ENCODE measurements at places on chromosomes 6 and 20. TPM values are rescaled to one million over a fixed set of nuclear protein-coding genes. Genes with fewer than 3 reads are reported as not detected.

DNA sequence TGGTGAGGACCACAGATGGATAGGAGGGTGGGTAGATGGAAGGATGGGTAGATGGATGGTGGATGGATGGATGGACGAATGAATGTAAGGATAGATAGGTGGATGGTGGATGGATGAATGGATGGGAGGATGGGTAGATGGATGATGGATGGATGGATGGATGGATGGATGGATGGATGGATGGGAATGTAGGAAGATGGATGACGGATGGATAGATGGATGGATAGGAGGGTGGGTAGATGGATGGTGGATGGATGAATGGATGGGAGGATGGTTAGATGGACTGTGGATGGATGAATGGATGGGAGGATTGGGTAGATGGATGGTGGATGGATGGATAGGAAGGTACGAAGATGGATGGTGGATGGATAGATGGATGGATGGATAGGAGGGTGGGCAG, 51.1 kb downstream of the BPIFB1 start:
- H3K27me3 ChIP-seq: peaks cover 17% of the 10 kb centered on the region
- no peaks in the 10 kb centered on the region for H3K36me3 ChIP-seq
- H3K4me1 ChIP-seq: no peaks in the 10 kb centered on the region
- H3K4me3 ChIP-seq: no peak overlapping the region

DNA sequence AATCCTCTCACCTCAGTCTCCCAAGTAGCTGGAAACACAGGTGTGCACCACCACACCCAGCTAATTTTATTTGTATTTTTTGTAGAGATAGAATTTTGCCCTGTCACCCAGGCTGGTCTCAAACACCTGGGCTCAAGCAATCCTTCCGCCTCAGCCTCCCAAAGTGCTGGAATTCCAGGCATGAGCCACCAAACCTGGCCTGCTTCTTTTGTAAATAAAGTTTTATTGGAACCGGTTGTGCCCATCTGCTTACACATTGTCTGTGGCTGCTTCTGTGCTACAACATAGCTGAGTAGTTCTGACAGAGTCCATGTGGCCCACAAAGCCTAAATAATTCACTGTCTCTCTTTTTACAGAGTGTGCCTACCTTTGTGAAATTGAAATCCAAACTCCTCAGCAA, 109.7 kb upstream of the NRSN1 start:
- DNase-seq: no peak
- no peak overlapping the region for H3K4me3 ChIP-seq
- H3K4me1 ChIP-seq: no peaks in the 10 kb centered on the region
- H3K36me3 ChIP-seq: no peaks in the 10 kb centered on the region
- H3K27me3 ChIP-seq: no peaks in the 10 kb centered on the region
- H3K27ac ChIP-seq: no peak overlapping the region

SSTR4 gene
- not detected for total RNA-seq

- no peaks in the 10 kb centered on the region for H3K27me3 ChIP-seq
- no peak overlapping the region for H3K4me3 ChIP-seq
- H3K27ac ChIP-seq: no peak overlapping the region
- no peak for DNase-seq
- H3K36me3 ChIP-seq: peaks cover 8% of the 10 kb centered on the region
Observed at GRCh38 chr6:157029980-157030690, 253.0 kb downstream of the ARID1B start.

DNA sequence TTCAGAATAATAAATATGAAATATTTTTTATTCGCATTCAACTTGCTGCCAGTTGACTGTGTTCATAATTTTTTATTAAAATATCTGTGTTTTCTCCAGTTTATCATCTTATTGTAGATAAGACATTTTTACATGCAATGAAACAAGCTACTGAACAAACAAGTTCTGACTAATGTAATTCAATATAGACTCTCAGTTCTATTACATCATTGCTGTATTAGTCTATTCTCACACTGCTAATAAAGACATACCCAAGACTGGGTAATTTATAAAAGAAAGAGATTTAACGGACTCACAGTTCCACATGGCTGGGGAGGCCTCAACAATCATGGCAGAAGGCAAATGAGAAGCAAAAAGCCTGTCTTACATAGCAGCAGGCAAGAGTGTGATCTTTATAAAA, 1357.7 kb upstream of the CITED2 start:
- H3K4me3 ChIP-seq: no peak overlapping the region
- H3K27me3 ChIP-seq: no peaks in the 10 kb centered on the region
- no peak for DNase-seq
- H3K27ac ChIP-seq: peak overlapping the region; percentile 73
- no peaks in the 10 kb centered on the region for H3K36me3 ChIP-seq
- peaks cover 42% of the 10 kb centered on the region for H3K4me1 ChIP-seq

HLA-DMB gene
- total RNA-seq: not detected

- peaks cover 32% of the 10 kb centered on the region for H3K36me3 ChIP-seq
- H3K27me3 ChIP-seq: no peaks in the 10 kb centered on the region
- no peak overlapping the region for H3K4me3 ChIP-seq
- H3K4me1 ChIP-seq: peaks cover 3% of the 10 kb centered on the region
- no peak for DNase-seq
- H3K27ac ChIP-seq: no peak overlapping the region
Observed at GRCh38 chr20:35909176-35909575, 45.1 kb downstream of the SCAND1 start.

GRCh38 chr6:9983168-9983567, 431.7 kb downstream of the TFAP2A start:
- H3K4me3 ChIP-seq: no peak overlapping the region
- no peak overlapping the region for H3K27ac ChIP-seq
- H3K36me3 ChIP-seq: no peaks in the 10 kb centered on the region
- H3K27me3 ChIP-seq: peaks cover 3% of the 10 kb centered on the region
- H3K4me1 ChIP-seq: no peaks in the 10 kb centered on the region
- no peak for DNase-seq

NFATC2 gene
- total RNA-seq: 0.89 TPM

BACH2 gene
- total RNA-seq: 2.6 TPM

RAET1L gene
- total RNA-seq: not detected

GRCh38 chr20:9616833-9617461, 102.6 kb downstream of the LAMP5 start:
- H3K27me3 ChIP-seq: peaks cover 27% of the 10 kb centered on the region
- no peak overlapping the region for H3K27ac ChIP-seq
- H3K4me1 ChIP-seq: peaks cover 4% of the 10 kb centered on the region
- H3K36me3 ChIP-seq: no peaks in the 10 kb centered on the region
- no peak overlapping the region for H3K4me3 ChIP-seq
- DNase-seq: no peak

MEP1A gene
- not detected for total RNA-seq

GRCh38 chr20:41224281-41224680, 86.9 kb downstream of the PLCG1 start:
- no peaks in the 10 kb centered on the region for H3K27me3 ChIP-seq
- peaks cover 30% of the 10 kb centered on the region for H3K4me1 ChIP-seq
- DNase-seq: no peak
- peaks cover 8% of the 10 kb centered on the region for H3K36me3 ChIP-seq
- H3K4me3 ChIP-seq: no peak overlapping the region

DNA sequence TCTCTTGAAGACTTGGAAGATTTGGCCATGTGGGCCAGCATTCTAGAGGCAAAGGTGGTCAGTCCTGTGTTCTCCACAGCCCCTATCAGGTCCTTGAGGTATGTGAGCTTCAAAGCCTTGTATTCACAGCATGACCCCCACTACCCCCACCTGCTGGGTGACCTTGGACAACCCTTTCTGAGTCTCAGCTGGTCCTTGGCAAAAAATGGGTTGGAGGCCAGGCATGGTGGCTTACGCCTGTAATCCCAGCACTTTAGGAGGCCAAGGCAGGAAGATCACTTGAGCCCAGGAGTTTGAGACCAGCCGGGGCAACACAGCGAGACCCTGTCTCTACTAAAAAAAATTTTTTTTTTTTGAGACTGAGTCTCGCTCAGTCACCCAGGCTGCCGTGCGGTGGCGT, 42.6 kb downstream of the UBE2V1 start:
- no peaks in the 10 kb centered on the region for H3K27me3 ChIP-seq
- H3K4me1 ChIP-seq: peaks cover 31% of the 10 kb centered on the region
- no peaks in the 10 kb centered on the region for H3K36me3 ChIP-seq
- H3K27ac ChIP-seq: no peak overlapping the region
- no peak for DNase-seq

- peaks cover 4% of the 10 kb centered on the region for H3K36me3 ChIP-seq
- no peaks in the 10 kb centered on the region for H3K27me3 ChIP-seq
- no peak for DNase-seq
- H3K4me1 ChIP-seq: no peaks in the 10 kb centered on the region
Observed at GRCh38 chr6:54503144-54503543, 194.9 kb downstream of the TINAG start.

- H3K4me3 ChIP-seq: no peak overlapping the region
- DNase-seq: no peak
- peak overlapping the region; percentile 91 for H3K27ac ChIP-seq
- H3K4me1 ChIP-seq: peaks cover 63% of the 10 kb centered on the region
Observed at GRCh38 chr6:157755746-157756411, 67.2 kb upstream of the SNX9 start.

DNA sequence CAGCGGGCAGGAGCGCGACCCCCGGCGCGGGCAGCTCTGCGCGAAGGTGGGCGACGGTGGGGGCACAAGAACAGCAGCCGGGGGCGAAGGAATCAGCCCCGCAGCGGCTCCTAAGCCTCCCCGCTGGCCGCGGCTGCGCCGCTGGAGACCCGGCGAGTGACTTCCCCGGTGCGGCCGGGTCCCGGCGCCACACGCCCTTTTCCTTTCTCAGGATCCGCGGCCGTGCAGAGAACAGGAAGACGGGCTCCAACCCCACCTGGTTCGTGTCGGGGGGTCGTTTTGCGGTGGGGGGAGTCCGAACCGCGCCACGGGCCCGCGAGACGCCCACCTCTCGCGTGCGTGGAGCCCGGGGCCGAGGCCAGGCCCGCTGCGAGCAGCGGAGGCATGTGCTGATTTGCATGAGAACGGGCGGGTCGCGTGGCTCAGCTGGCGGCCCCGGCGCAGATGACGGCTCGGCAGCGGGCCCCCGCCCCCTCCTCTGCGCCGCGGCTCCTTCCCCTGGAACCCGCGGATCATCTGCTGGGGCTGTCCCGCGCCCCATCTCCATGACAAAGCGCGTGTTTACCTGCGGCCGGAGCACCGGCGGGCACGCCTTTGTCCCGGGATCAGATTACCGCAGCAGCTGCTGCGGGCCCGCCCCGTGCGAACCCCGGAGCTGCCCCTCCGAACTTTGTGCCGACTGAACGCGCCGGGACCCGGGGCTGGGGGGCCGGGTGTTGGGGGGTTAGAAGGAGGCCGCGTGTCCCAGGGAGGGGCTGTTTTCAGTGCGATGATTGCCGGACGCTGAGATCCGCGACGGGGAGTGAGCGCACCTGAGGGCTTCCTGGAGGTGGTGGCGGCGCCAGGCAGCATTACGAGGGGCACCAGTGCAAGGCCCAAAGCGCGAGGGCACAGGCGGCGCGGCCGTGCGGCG, 4.9 kb upstream of the DLL1 start:
- DNase-seq: no peak
- peaks cover 21% of the 10 kb centered on the region for H3K4me1 ChIP-seq

Data from osteocyte (in vitro differentiated cells).